NAMALWA (cell line): ENCODE measurements at places on chromosomes 5 and 9.
A peak's percentile ranks its signal among the peaks of the same experiment; 100 is the strongest.

GRCh38 chr9:96048956-96049831 lies 173.7 kb downstream of the ERCC6L2 start:
- DNase-seq: no peak

GRCh38 chr9:137226338-137227053 lies 806 bp upstream of the RNF224 start:
- DNase-seq: no peak

DNA sequence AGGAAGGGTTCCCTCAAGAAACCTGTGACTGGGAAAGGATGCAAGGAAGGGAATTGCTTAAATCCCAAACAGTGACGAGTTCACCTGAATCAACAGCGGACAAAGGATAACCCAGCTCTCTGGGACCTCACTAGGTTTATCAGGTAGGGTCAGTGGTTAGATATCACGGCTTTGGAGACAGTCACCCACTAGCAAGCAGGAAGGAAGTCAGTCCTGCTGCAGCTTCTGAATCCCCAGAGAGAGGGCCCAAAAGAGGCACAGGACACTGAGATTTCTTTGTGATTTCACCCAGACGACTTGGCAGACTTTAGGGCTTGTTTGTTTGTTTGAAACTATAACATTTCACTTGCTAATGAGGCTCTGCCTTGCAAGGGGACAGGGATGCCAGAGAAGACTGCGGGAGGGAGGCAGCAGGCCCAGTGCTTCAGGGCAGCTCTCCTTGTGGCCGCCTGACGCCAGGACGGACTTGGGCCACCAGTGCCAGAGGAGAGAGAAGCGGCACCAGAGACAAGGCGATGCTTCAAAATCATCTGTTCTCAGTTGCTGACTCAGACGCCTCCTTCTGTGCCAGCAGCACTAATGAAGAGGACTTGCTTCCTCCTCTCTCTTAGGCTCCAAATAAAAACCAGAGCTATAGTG lies 275.6 kb upstream of the SLC30A5 start:
- DNase-seq: no peak

GRCh38 chr9:129145841-129146292 lies 32.2 kb downstream of the IER5L start:
- DNase-seq: no peak

DNA sequence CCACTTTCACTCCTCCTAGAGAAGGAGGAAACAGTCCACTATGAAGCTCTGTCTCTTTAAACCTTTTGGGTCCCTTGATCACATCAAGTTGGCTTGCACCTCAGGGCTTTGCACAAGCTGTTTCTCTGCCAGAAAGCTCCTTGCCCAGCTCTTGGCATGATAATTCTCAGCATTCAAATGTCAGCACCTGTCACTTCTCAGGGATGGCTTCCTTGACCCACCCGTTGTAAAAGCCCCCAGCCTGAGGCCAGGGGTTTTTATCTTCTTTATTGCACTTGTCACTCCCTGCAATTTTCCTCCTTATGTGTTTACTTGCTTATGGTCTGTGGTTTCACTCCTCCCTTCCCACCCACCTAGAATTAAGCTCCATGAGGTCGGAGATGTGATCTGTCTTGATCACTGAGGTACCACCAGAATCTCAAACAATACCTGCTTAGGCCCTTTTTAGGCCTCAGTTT lies 200.7 kb upstream of the TBC1D2 start:
- no peak for DNase-seq

DNA sequence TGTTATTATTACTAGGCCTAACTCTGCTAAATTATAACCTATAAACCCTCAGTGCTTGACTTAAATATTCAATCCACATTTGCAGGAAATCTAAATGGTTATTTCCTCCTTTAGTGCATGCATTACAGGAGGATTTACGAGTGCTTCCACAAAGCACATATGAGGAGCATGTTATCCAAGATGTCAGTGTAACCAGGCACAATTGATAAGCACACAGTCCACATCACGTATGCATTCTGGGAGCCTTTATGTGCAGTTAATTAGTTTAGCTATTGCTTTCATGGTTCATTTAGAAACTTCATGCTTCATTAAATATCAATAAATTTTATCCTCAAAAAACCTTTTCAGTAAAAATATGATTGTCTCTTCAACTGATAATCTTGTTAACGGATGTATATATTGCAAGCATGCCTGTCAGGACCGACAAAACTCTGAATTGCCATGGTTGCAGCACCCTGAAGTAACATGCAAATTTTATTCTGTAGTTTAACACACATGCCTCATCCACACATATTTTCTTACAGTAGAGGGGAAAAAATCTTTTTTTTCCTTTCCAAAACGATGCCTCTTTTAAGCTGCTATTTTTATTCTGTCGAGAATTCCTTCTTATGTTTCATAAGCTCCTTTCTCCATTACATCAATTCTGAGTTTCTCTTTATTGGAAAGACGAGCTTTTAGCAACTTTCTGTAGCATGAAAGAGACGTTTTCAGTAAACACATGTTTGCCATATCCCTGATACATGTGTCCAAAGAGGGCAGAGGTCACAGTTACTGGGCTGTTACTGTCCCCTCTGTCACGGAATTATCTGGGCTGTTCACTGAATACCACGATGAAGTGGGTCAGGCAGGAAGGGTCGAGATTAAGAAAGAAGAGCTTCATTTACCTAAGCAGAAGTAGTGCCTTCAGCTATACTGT lies 142.0 kb downstream of the GLIS3 start:
- DNase-seq: no peak

DNA sequence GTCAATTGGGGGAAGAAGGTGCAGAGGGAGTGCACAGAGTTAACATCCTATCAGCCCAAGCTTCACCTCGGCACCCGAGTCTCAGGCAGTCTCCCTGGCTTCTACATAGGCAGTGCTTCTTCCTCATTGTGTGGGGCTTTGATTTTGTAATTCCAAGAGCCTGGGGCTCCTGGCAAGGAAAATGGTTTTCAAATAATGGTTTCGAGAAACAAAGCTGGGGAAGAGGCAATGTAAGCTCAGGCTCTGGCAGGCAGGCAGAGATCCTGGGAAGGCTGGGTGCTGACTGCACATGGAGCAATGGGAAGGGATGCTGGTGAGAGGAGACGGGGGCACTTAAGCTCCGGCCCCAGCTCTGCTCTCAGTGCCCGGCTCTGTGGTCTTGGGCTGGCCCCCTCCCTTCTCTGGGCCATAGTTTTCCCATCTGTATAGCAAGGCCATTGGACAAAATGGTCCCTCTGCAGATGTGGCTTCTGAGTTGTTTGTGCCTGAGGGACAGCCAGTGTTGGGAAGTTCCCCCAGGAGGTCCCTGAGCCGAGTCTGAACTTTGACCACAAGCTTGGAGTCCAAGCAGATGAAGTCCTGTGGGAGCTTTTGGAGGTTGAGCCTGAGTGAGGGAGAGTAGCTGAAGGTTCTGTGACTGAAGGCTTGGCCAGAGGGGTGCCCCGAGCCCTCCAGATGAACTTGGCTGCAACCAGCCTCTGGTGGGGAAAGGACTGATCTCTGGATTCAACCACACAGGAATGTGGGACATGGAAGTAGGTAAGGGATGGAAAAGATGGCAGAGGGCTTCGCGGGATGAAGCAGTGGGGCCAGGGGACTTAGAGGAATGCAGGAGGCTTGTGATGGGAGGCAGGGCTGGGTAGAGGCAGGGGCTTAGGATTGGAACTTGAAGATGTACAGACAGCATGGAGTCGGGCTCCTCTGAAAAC lies 28.5 kb upstream of the IL17B start:
- no peak for DNase-seq

DNA sequence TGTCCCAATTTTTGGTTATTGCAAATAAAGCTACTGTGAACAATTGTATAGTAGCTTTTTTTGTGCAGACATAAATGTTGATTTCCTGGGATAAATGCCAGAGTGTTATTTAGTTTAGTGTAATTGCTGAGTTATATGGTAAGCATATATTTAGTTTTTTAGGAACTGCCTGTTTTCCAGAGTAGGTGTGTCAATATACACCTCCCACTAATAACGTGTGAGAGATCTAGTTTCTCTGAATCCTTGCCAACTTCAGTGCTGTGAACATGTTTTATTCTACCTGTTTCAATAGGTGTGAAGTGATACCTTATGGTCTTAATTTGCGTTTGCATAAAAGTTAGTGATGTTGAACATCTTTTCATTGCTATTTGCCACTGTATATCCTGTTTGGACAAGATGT lies 9.1 kb upstream of the OR2S2 start:
- DNase-seq: no peak

- DNase-seq: peak; percentile 96
These were observed 232.1 kb downstream of the MAN2A1 start for GRCh38 chr5:109921735-109922380.

GRCh38 chr5:9098990-9099389 lies 446.9 kb downstream of the SEMA5A start:
- DNase-seq: no peak

DNA sequence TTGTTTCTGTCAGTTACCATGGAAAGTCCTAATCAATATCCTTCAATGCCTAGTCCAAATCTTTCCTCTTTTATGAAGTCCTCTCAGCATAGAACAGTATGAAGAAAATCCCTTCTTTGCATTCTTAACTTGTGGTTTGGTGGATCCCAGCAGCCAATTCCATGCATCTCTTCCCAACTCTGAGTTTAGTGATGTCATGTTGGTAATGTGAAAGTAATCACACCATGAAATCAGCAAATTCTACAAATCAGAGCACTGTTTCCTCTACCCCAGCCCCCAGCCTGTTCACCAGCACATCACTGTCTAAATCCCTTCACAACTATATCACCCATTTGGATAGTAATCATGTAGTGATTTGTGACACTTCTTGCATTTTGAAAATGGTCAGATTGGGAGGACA lies 4.7 kb upstream of the C1QTNF2 start:
- DNase-seq: no peak

- no peak for DNase-seq
These were observed 122.4 kb downstream of the LRRC70 start for GRCh38 chr5:62701036-62701435.

GRCh38 chr5:127595484-127596368 lies 53.2 kb upstream of the CTXN3 start:
- DNase-seq: no peak

GRCh38 chr5:87137283-87137682 lies 130.4 kb upstream of the RASA1 start:
- DNase-seq: no peak

GRCh38 chr9:109771796-109772531 lies 8.0 kb upstream of the PALM2AKAP2 start:
- DNase-seq: no peak

DNA sequence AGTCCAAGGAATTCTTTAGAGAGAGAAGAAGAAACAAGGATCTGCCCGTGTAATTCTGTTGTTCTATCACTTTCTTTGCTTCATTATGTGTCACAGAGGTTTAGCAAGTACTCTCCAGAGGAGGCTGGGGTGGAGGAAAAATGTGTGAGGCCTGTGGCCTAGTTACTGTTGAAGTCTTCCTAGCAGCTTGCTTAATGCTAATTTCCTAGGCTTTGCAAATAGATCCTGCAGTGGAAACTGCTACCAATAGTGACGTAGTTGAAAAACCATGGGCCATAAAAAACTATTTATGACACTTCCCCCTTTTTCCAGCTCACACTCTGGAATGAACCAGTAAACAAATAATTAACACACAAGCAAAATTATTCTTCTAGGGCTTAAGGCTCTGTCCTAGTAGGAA lies 27.0 kb upstream of the C9orf72 start:
- no peak for DNase-seq

DNA sequence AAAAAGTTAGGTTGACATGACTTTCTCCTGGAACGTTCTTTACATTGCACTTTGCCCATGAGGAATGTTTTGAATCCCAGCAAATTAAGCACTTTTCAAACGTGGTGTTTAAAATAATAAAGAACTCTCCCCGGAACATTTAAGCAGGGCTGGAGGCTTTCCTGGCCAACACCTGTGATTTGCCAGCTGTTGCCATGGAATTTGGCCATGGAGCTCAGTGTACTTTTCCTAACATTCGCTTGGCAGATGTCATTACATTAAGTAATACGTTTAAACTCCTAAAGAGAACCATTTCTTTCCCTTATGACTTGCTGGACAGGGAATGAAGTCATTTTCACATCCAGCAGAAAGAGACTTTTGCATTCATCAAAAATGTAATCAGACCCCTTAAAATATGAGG lies 146.1 kb downstream of the GAS1 start:
- no peak for DNase-seq

- DNase-seq: peak; percentile 60
These were observed 3.3 kb downstream of the MEF2C start for GRCh38 chr5:88879724-88880123.

DNA sequence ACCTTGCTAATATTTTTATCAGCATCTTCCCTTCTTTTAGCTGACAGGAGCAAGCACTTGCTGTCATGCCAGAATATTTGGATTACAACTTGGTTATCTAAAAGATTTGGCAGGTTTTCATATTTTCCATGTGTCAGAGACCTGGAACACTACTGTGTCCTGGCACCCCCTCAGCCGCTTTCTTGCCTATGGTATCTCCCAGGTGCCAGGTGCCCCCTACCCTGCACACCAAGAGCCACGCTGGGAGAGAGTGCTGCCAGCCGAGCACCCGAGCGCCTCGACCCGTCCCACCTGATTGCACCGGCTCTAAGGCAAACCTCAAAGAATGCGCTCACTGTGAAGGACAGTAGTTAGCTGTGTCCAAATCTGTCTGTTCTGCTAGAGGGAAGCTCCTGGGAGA lies 84.8 kb downstream of the GTF3C4 start:
- DNase-seq: no peak

DNA sequence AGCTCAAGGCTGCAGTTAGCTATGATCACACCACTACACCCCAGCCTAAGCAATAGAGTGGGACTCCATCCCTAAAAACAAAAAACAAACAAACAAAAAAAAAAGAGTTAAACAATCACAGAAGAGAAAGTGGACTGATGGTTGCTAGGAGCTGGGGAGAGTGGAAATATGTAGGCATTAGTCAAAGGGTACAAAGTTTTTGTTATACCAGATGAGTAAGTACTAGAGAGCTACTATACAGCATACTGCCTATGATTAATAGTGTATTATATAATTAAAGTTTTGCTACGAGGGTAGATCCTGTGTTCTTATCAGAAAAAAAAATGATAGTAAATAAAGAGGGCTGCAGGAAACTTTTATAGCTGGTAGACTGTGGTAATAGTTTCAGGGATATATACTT lies 538.6 kb downstream of the ELAVL2 start:
- DNase-seq: no peak

DNA sequence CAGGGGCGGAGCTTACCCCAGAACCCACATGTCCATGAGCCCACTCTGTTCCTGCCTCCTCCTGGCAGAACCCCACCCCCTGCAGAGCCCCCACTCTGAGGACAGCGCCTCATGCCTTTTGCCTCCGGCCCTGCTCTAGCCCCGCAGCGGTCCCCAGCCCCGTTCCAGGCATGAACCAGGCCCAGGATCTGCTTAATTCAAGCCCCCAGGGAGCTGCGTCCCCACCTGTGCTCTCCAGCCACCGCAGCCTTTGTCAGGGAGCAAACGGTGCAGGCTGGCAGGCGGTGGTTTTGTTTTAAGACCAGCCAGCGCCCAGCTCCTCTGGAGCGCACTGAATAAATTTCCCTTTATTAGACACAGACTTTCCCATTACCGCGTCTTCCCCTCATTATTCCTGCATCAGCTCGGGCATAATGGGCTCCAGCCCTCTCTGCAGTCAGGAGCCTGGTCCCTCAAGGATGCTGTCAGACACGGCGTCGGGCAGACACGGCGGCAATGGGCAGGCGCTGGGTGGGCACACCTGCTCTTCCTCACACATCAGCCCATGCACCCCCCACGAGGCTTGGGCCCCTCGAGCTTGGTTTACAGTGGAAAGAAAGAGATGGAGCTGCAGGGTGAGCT lies 137.6 kb downstream of the OLFM1 start:
- no peak for DNase-seq

- no peak for DNase-seq
These were observed 40.6 kb downstream of the GAPVD1 start for GRCh38 chr9:125302241-125302640.

GRCh38 chr5:139636975-139637408 lies 11.2 kb upstream of the CXXC5 start:
- DNase-seq: peak; percentile 72
